Stimulated activated CD8-positive, alpha-beta memory T cell treated with anti-CD3 and anti-CD28 coated beads, Interleukin-7, amount 100 ng/mL, for 1 hour (primary cell): ENCODE measurements at places on chromosomes 12 and 14.

DNA sequence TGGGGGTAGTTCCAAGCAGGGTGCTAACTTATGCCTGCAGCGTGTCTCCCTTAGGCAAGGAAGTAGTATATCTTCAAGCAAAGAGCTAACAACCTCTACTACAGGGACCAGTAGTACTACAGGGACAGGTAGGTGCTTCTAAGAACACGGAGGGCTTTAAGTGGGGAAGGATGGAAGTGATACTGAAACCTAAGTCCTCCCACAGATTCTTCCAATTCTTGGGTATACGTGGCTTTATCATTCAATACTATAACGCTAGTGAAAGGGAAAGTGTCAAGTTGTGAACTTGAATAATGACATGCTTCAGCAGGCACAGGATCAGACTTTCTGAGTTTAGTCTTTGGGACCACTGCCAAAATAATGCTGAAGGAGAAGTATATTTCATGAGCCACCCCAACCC is 241.7 kb downstream of the CEP128 start:
- DNase-seq: no peak

- no peak for DNase-seq
These were observed 20.2 kb upstream of the NUDT14 start for GRCh38 chr14:105201156-105201924.

GRCh38 chr14:54848910-54849309 is 53.7 kb downstream of the GCH1 start:
- no peak for DNase-seq

GRCh38 chr12:57534250-57534649 is 11.6 kb downstream of the MBD6 start:
- DNase-seq: no peak

DNA sequence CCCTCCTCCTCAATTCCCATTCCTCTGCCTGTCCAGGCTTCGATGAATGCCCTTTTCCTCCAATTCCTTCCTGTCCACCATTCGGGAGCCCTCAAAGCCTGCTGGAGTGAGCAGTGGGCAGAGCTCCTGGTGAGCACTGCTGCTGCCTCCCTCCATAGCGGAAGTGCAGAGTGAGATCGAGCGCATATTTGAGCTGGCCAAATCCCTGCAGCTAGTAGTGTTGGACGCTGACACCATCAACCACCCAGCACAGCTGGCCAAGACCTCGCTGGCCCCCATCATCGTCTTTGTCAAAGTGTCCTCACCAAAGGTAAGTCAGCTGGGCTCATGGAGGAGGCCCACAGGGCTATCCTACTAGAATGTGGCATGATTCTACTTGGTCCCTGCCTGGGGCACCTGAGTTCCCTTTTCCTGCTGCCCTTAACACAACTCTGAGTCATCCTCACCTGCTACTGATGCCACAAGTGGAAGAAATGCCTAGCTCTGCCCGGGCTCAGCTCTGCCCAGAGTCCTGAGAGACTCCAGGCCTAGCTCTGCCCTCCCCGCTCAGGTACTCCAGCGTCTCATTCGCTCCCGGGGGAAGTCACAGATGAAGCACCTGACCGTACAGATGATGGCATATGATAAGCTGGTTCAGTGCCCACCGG is 8.0 kb downstream of the CACNB3 start:
- no peak for DNase-seq

GRCh38 chr12:22539055-22539454 is 5.3 kb downstream of the C2CD5 start:
- DNase-seq: no peak

- DNase-seq: no peak
These were observed 212.1 kb downstream of the GXYLT1 start for GRCh38 chr12:41932470-41932991.
